NCI-H510A (cell line): ENCODE measurements at places on chromosomes 6 and 20.

- DNase-seq = no peak
These were observed 452.9 kb downstream of the UTRN start for GRCh38 chr6:144737998-144738397.

DNA sequence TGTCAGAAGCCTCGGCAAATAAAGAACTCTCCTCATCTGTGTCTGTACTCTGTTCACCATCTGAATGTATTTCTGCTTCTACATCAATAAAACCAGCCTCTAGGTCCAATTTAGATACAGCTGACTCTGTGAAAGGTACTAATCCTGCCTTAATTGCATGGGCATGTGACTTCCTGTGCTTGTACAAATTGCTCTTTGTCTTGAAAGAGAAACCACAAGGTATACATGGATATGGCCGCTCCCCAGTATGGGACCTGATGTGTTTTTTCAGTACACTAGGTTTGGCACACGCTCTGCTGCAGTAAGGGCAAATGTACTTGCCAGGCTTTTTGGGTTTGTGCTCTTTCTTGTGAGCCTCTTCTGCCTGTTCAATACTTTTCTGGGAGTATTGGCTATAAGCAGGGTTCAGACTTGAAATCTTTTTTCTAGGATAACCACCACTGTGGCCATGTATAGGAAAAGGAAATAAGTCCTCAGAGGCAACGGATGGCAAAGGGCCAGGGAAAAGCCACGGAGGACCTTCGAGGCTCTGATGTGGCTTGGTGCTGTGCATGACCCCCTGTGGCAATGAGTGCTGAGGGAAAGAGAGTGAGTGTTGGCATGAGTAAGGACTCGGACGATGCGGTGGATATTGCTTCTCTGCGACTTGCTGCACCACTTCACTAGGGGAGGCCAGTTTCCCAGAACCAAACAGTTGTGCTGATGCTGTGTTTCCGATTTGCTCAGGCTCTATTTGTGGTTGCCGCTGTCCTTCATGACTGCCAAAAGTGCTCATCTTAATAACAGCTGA is 170.9 kb downstream of the HIVEP2 start:
- DNase-seq = no peak

DNA sequence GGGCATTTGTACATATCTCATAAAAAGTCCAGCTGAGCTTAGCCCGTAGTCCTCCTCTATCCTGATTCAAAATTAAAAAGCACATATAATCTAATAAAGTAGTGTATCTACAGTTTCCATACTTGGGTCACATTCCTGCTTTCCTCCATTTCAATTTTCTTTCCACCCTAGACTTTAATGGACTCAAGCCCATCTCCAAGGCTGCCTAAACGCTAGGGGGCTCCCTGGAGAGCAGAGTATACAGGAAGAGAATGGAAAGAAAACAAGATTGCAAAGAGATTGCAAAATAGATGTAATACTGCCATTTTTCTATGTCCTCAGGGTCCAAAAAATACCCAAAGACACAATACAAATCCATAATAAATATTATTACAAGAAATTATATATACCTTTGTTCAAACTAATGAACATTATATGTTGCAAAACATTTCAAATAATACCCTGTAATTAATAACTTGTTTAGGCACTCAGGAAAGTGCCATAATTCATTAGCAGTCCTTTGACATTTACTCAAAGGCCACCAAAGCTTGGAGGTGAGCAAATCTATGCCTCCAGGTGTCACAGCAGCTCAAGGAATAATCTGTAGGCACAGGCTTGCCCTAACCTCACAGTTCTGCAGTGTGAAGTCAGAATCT is 2.4 kb upstream of the MCM3 start:
- peak; percentile 81 for DNase-seq

- DNase-seq = no peak
These were observed 4.2 kb downstream of the TULP1 start for GRCh38 chr6:35508542-35508941.

GRCh38 chr20:24470746-24471582 is 1.5 kb downstream of the SYNDIG1 start:
- DNase-seq = no peak

GRCh38 chr20:32858189-32858588 is 534 bp upstream of the EFCAB8 start:
- DNase-seq = no peak

- no peak for DNase-seq
These were observed 6.5 kb downstream of the CABLES2 start for GRCh38 chr20:62400541-62400940.

- DNase-seq = no peak
These were observed 12.5 kb upstream of the FOXC1 start for GRCh38 chr6:1597121-1597744.

DNA sequence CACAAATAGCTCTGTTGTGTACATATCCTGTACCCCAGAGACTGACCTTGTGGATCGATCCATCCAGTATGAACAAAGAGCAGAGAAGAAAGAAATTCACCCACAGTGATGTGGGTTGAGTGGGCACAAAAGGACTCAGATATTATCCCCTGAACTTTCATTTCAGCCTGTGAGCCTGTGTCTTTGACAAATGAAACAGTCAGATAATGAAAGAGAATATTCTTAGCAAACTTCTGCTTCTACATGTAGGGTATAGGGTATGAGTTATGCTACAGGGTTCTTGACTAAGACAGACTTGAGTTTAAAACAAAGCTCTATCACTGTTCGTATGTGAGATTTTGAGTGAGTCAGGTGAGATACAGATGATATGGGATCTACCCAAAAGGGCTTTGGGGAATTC is 359.7 kb downstream of the MAFB start:
- DNase-seq = no peak

DNA sequence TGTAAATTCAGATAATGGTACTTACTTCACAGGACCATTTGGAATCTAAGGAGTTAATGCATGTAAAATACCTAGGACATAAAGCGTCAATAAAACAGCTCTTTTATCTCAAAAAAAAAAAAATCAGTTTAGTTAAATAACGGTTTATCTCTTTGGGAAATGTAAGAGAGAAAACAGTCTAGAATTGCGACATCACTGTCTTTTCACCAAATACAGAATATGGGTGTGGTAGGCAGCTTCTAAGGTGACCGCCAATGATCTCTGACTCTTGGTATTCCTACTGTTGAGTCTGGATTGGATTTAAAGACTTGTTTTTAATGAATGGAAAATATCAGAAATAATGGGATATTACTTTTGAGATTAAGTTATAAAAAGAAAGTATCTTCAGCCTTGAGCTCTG is 111.5 kb downstream of the EYS start:
- DNase-seq = no peak

DNA sequence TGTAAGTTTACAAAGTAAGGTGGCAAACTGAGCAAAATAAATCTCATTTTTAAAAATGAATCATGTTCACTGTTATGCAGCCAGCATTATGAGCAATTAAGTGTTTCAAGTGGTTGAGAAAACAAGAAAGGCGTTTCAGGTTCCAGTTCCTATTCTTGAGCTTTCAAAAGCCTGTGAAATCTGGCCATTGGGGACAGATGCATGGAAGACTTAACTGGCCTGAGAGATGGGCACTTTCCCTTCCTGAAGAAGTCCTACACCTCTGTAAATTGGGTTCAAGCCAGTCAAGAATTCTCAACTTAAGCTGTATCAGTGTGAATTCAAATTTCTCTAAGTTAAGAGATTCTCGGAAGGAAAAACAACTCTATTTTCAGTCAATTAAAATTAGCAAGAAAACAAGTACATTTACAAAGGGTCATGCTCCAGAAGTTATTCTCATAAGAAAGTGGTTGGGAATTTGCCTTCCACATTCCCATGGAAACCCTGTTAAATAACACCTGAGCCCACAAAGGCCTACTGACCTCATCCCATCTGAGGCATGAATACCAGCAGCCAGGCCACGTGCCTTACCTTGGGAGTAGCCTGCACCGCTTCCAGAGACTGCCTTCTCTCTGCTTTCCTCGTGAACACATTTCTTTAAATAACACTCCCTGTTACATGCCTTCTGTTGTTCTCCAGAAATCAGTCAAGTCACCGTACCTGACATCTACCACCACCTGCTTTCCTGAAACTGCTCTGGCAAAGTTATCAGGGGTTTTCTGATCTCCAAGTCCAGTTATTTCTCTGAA is 19.4 kb downstream of the MAP3K5 start:
- DNase-seq = no peak

DNA sequence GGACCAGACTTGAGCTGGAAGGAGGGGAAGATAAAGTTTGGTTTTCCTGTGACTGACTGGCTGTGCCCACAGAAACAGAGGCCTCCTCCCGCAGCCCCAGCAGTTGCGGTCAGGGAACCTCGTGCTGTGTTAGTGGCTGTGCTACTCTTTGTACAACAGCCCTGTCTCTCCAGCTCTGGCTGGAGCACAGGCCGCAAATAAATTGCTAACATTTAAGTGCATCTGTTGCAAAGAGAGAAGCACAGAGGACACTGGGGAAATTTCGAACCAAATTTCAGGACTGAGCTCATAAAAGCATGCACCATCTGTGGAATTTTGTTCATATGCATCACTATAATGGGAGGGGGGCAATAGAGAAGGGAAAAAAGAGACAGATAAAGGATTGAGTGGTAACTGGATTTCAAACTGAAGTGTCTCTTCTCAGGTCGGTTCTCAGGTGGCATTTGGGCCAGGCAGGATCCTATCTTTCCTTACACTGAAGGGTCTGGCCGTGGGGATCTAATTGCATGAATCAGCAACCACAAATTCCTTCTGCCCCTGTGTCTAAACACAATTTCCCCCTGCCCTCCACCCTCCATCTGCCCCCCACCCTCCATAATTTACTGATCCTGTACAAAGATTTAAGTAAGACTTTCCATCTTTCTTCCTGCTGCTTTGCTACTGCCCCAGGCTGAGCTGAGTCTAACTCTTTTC is 88.9 kb upstream of the ATXN1 start:
- no peak for DNase-seq

DNA sequence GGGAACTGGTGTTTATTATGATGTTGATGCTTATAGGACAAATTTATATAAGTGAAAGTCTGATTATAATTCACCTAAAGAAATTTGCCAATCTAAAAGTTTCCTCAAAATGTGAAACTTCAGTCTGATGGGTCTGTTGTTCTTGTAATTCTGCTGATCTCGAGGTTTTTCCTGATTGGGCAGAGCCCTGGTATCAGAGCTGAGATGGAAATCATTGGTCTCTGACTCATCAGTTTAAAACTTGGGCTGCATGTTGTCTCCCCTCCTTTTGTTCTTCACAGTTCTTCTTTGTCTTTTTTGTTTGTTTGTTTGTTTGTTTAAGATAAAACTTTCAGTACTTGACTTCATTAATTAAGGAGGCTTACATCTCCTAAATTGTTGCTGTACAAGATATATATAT is 5.9 kb downstream of the SMAP1 start:
- DNase-seq = no peak

DNA sequence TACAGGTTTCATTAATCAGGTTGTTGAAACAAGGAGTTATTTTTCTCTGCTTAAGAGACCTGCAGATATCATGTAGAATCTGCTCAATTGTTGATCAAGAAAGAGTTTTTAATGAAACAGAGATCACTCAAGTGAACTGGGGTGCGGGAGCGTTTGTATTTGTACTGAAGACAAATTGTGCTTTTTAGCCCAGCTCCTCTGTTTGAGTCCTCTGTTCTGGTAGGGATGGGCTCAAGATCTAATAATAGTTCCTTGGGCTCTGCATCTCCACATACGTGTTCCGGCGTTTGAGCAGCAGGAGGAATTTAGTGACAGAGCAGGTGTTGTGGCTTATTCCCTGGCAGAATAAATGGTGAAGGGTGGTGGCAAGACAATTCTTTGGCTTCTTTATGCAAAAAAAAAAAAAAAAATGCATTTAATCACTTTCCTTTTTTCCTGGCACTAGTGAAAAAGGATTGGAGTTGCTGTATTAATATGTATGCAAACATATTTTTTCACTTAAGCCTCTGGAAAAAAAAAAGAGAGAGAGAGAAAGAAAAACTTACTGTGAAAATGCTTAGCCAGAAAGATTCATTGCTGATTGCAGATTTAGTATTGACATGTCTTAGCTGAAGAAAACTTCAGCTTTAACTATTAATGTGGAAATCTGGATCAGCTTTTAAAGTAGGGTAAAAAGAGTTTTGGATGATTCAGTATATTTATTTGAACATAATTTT is 4.0 kb downstream of the CITED2 start:
- DNase-seq = no peak

DNA sequence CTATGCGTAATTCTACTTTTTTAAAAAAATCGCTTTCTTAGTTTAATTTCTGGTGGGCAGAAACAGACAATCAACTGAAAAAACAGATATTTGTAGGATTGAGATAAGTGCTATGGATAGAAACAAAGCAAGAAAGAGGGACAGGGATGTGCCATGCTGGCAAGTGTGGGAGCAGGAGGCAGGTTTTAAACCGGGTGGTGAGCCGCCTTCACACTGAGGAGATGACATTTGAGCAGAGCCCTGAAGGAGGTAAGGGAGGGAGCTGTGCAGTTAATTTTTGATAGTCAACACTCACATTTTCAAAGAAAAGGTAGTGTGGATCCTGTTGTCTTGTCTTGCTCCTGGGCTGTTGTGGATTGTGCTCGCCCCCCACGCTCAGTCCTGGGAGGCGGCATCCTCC is 46.8 kb upstream of the TMEM217 start:
- no peak for DNase-seq

DNA sequence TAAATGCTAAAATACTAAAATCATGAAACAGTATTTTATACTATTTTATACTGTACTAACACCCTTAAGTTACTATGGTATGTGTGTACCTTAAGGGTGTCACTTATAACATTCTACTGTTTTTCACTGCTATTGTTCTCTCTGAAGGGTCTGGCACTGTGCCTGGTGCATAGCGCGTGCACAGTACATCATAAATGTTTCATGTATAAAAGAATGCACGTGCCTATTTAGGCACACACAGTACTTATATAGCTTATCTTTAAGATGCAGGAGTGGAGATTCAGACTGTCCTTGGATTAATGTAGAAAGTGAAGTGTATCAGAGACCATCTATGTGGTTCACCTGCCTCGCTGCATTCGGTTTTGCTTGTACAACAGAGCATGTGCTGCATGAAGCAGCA is 64.0 kb upstream of the SGK1 start:
- no peak for DNase-seq

DNA sequence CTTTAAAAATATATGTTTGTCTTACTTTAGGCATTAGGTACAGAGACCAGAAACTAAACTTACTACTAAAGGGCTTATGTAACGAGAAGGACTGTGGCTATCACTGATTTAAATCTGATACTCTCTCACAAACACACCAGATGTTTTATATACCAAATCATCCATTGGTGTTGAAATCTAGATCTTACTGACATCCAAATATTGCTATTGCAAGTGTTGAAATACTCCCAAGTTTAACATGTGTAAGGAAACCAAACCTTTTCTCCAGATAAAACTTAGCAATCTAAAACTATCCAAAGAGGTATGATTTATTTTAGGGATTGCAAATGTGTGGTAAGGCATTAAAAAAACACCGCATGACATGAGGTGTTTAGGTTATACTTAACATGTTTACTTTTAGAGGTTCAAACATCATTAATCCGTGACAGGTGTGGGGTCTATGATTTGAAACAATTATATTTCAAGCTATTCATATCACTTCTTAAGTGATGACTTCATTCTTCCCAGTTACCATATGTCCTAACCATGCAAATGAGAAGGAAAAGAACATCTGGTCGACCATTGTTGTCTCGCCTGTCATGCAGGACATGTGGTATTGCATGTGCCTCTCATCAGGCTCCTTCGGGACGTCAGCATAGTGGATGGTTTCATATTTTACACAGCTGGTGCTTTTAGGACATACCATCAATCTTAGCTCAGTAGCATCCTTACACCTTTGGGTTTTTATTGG is 168.3 kb upstream of the SPACA1 start:
- DNase-seq = no peak
